ENCODE measurements at places on chromosomes 4 and X.

DNA sequence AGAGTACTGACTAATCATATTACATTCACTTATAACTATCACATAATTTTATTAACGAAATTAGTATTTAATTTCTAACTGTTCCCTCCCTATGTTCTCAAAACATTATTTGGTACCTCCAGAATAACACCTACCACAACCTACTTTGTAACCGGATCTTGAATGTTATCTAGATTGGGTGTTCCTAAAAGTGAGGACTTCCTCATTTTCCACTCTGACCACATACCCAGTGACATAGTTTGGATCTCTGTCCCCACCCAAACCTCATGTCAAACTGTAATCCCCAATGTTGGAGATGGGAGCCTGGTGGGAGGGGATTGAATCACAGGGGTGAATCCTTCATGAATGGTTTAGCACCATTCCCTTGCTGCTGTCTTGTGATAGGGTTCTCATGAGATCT is 21.8 kb downstream of the NR3C2 start:
- no peak for DNase-seq

DNA sequence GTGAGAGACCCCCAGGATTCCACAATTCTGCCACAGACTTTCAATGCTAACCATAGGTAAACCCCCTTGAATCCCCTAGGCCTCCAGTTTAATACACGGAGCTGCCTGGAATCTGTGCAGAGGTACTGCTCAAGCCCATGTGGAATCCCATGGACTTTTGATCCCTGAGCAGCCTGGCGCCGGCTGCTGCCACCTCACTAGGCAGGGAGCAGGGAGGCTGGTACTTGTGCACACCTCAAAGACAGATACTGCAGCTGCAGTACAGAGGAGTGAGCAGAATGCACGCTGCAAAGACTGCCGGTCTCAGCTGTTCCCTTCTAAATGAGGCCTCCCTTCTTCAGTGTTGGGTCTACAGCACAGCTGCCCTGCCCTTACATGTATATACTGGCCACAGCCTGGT is 79.4 kb downstream of the RPS6KA6 start:
- DNase-seq = no peak

GRCh38 chrX:2262668-2263055 is 238.1 kb downstream of the DHRSX start:
- no peak for DNase-seq

GRCh38 chr4:11480683-11481082 is 52.0 kb upstream of the HS3ST1 start:
- no peak for DNase-seq

DNA sequence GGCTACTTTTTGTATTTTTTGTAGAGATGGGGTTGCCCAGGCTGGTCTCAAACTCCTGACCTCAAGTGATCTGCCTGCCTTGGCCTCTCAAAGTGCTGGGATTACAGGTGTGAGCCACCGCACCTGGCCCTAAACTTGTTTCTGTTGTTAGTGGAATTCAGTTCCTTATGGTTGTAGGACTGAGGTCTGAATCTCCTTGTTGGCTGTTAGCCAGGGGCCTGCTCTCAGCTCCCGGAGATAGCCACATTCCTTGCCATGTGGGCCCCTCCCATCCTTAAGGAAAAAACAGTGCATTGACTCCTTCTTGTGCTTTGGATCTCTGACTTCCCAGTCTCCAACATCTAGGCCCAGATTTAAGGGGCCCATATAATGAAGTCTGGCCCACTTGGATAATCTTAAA is 49.4 kb upstream of the NYX start:
- no peak for DNase-seq

DNA sequence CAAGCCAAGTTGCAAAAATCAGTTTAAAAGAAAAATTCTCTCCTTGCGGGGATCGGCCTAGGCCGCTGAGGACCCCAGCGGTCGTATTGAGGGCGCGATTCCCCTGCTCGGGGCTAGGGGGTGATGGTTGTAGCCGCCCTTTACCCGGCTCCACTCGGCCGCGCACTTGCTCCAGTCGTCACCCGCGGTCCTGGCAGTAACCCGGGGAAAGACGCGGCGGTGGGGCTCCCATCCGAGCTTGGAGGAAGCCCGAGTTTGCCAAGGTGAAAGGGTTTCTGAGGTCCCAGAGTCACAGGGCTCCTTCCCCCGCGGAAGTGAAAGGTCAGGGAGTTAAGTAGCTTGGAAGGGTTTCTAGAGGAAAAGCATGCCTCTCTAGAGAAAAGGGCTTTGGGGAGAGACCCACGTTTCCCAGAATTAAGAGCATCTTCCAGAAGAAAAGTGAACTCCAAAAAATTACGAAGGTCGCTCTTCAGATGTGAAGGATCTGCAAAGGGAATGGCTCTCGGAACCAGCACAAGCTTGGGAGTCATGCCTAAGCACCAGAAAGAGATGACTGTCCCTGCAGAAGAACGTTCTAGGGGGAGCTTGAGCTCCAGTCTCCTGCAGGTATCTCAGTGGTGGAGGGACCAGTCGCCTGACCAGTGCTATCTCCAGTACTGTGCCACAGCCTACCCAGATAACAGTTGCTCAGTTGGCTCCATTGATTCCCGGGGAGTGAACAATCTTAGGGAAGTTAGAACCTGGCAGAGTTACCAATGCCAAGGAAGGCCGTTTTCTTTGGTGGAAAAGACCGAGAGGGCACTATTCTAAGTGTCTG is 875 bp downstream of the LAP3 start:
- peak; percentile 47 for DNase-seq

- peak; percentile 56 for DNase-seq
These were observed 89.8 kb downstream of the PDGFRA start for GRCh38 chr4:54318904-54319303.

- DNase-seq = no peak
These were observed 219.3 kb upstream of the LDB2 start for GRCh38 chr4:17117746-17118145.

DNA sequence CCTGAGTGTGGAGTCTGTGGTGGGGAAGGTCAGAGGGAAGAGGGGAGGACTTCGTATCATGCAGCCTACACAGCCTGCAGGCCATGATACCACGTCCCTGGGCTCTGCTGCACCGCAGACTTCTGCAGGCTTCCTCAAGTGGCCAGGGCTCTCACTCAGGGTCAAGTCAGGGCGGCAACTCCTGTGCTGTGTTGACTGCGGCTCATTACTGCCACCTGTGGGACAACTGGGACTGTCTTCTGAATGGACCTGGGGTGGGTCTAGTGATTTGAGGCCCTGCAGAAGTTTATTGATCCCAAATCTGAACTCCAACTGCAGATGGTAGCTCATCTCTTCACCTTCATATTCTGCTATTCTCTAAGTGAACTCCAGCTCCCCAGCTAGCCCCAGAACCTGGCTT is 167.1 kb downstream of the NSUN7 start:
- peak; percentile 41 for DNase-seq

- no peak for DNase-seq
These were observed 171.1 kb upstream of the SLC7A11 start for GRCh38 chr4:138413273-138413672.

DNA sequence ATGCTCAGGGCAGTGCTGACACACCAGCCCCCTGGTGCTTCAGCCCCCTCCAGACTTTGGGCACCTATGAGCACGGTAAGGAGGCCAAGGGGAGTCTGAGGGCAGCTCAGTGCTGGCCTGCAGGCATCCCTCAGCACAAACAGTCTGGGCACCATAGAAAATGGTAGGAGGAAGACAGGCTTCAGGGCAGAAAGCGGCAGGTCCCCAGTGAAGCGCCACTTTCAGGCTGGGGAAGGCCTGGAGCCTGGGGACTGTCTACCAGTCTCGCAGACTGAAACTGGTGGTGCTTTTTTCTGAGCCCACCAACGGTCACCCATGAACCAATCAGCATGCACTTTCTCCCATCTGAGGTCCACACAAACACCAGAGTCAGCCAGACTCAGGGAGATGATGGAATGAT is 1074.7 kb downstream of the PCDH18 start:
- no peak for DNase-seq

- no peak for DNase-seq
These were observed 35.1 kb upstream of the TBL1X start for GRCh38 chrX:9429767-9430166.

- no peak for DNase-seq
These were observed 510.4 kb downstream of the TRIML1 start for GRCh38 chr4:188649635-188650034.

- DNase-seq = no peak
These were observed 64.5 kb upstream of the CLDN34 start for GRCh38 chrX:9902656-9903055.

DNA sequence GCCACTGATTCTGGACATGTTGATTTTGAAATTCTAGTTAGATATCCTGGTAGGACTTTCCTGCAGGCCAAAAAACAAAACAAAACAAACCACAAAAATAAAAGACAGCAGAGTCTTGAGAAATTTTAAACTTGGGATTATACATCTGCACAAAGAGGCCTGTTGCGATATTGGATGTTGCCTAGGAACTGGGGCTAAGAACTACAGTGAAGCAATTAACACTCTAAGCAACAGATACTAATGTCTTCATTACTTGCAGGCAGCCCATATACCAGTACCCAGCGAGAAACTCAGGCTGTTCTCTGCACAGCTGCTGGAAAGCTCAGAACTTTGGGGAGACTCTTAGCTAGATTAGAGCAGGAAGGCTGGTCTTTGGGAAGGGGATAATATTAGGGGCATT is 69.1 kb upstream of the SCOC start:
- no peak for DNase-seq

GRCh38 chr4:182968917-182969650 is 51.9 kb upstream of the DCTD start:
- DNase-seq = no peak

DNA sequence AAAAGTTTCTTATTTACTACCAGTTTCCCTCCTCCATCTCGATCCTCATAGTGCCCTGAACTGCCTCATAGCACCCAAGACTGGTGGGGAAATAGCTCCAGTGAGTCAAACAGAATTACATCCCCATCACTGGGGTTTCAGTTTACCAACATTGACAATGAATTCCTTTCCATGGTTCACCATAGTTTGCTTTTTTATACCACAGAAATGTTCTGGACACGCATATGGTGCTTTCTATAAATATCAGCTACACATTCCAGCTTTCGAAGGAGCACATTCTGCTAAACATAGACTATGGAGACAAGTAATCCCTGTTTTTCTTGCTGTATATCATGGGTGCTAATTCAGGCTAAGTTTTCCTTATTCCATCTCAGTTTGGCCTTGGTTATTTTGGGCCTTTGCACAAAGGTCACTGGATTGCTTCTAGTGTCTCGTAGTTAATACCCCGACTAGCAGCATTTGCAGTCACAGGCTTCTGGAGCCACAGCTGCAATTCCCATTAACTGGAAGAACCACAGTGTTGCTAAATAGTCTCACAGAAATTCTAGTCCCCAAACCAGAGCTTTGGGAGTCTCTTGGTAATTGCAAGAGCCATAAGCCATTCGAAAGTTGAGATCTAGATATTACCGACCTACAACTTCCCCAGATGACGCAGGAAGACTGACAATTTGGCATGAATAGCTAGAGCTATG is 53.4 kb upstream of the TRPC3 start:
- no peak for DNase-seq

- no peak for DNase-seq
These were observed 44.3 kb downstream of the ARHGEF38 start for GRCh38 chr4:105596684-105597083.

DNA sequence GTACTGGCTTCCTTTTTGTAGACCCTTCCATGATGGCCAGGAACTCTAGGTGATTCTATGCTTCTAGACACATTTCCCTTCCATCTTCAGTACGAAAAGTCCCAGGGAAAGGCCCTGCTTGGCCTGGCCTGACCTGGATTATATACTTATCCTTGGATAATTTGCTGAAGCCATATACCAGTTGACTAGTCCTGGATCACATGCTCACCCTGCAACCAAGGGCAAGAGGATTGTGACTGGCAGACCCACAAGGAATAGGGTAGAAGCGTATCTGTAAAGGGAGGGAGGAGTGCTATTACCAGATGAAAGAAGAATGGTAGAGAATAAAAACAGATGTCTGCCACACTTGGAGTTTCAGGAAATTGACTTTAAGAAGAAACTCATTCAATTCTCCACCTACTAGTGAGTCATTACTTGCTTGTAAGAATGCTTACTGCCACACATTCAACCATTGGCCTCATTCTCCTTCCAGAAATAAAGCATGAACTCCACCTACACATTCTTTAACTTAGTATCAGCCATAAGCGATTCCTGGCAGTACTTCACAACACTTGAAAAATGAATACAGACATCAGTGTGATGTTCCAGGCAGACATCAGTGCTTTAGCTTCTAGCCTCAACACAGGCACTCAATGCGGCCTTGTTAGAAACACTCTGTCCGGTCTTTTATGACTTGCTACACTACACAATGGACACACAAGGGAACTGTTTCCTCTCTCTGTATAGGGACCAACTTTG is 141.8 kb downstream of the CBR4 start:
- DNase-seq = no peak

DNA sequence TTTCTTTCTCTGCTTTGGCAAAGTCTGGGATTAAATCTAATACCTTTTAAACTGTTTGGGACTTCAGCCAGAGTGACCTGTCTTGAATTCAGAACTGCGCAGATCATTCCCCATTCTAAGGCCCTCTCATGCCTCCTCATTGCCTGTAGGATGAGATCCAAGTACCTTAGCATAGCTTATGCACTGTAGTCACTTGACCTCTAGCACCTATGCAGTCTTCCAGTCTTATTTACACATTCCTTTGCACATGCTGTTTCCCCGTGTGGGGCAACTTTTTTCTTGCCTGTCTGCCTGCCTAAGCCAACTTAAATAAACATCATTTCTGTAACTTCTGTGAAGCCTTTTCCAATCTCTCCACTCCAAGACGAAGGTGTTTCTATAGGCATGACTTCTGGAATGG is 68.4 kb downstream of the AR start:
- DNase-seq = no peak

GRCh38 chr4:133147921-133148689 is 989 bp upstream of the PCDH10 start:
- no peak for DNase-seq

- peak; percentile 21 for DNase-seq
These were observed 131.0 kb downstream of the DCLK2 start for GRCh38 chr4:150209140-150209829.

DNA sequence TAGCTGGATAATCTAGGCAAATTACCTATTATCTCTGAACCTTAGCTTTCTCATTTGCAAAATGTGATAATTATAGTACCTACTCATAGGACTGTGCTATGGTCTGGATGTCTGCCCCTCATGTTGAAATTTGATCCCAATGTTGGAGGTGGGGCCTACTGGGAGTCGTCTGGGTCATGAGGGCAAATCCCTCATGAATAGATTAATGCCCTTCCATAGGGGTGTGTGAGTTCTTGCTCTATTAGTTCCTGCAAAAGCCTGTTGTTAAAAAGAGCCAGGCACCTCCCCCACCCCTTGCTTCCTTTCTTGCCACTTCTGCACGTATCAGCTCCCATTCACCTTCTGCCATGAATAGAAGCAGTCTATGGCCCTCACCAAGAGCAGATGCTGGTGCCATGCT is 73.9 kb downstream of the SERTM2 start:
- no peak for DNase-seq

- no peak for DNase-seq
These were observed 65.4 kb downstream of the SOX3 start for GRCh38 chrX:140439476-140439875.

- no peak for DNase-seq
These were observed 107.1 kb upstream of the BMPR1B start for GRCh38 chr4:94650690-94651089.

DNA sequence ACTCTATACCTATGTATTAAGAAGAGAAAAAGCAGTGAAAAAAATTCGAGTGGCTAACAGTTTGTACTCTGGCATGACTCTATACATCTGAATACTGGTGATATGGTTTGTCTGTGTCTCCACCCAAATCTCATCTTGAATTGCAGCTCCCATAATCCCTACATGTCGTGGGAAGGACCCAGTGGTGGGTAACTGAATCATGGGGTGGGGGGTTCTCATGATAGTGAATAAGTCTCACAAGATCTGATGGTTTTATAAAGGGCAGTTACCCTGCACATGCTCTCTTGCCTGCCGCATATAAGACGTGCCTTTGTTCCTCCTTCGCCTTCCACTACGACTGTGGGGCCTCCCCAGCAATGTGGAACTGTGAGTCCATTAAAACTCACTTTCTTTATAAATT is 70.4 kb downstream of the LRBA start:
- no peak for DNase-seq
